ENCODE measurements at places on chromosomes 2 and 18. TPM values are rescaled to one million over a fixed set of nuclear protein-coding genes. Genes with fewer than 3 reads are reported as not detected.
A peak's percentile ranks its signal among the peaks of the same experiment; 100 is the strongest.

The EGR4 gene
- not detected for total RNA-seq

The MBD2 gene
- total RNA-seq = 17.0 TPM

The KYNU gene
- total RNA-seq = 31.6 TPM

GRCh38 chr2:8265476-8266226 lies 416.2 kb upstream of the ID2 start:
- DNase-seq = no peak

DNA sequence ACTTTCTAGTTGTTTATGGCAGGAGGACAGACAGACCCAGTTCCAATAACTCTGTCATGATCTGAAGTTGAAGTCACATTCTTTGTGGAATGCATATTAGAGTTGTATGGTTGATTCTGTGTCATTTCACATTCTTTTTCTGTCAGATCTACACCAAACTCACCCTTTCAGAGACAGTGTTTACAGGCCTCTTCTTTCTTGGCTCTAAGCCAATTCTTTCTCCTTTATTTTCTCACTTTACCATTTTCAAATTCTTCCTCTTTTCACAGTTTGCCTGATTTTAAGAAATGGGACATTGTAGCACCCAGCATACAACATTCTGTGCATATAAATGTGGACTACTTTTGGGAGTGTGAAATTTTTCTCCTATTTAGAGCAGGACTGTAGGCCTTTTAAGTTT lies 103.7 kb downstream of the CCDC85A start:
- no peak for DNase-seq

GRCh38 chr18:26993568-26993967 lies 128.1 kb upstream of the AQP4 start:
- no peak for DNase-seq

- no peak for DNase-seq
Observed at GRCh38 chr2:57343391-57344006, 703.1 kb upstream of the VRK2 start.

GRCh38 chr18:9130806-9131205 lies 5.8 kb upstream of the ANKRD12 start:
- no peak for DNase-seq

DNA sequence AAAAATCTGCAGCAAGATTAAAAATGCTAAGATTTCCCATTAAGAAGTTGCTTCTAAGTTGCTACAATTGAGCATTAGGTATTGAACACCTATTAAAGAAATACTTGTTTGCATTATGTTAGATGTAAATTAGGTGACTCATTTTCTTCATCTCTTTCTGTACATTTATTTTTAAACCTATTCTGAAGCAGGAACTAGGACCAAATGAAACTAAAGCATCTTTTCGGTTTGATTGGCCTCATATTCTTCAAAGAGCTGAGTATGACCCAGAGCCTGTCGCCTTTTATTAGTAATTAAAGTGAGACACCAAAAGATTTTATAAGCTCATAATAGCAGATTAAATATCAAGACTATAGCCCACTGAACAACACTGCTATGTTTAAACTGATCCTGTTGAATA lies 83.4 kb upstream of the ZEB2 start:
- no peak for DNase-seq

DNA sequence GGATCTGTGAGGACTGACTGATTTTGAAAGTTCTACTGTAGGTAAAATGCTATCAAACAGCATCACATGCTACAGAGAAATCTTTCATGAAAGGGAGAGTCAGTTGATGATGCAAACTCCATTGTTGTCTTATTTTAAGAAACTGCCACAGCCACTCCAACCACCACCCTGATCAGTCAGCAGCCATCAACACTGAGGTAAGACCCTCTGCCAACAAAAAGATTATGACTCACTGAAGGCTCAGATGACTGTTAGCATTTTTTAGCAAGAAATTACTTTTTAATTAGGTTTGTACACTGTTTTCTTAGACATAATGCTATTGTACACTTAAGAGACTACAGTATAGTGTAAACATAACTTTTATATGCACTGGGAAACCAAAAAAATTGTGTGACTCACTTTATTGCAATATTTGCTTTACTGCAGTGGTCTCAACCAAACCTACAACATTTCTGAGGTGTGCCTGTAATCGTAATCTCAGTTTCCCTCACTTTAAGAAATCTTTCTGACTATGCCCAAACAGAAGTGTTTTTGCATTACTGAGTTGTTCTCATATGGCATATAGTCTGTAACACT lies 42.8 kb downstream of the METTL8 start:
- DNase-seq = peak; percentile 70

GRCh38 chr2:119154076-119154475 lies 4.5 kb downstream of the C1QL2 start:
- DNase-seq = no peak

- DNase-seq = no peak
Observed at GRCh38 chr18:3468066-3468705, 18.2 kb downstream of the TGIF1 start.
